ENCODE measurements at places on chromosomes 11 and 22.
A peak's percentile ranks its signal among the peaks of the same experiment; 100 is the strongest.

DNA sequence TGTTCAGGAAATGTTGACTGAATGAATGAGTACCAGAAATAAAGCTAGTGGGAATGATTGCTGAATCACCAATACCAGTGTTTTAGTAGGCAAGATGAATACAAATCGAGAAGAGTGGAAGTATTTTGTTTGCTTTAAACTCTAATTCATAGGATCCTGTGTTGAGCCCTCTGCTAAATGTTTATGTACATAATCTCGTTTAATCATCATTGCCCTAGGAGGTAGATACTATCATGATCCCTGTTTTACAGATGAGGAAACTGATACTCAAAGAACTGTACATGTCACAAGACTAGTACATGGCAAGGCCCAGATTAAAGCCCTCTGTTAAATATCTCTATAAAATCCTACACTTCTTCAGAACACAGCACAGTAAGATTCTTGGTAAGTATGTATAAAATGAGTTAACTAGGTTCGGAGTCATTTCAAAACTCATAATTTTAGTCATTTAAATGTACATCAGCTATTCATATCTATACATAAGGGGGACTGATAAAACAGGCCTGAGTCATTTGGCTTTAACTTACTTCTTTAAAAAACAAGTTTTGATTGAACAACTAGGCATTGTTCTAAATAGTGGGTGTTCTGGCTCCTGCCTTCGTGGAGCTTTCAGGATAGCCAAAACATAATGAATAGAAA lies 97.1 kb downstream of the EXT2 start:
- no peak for DNase-seq

DNA sequence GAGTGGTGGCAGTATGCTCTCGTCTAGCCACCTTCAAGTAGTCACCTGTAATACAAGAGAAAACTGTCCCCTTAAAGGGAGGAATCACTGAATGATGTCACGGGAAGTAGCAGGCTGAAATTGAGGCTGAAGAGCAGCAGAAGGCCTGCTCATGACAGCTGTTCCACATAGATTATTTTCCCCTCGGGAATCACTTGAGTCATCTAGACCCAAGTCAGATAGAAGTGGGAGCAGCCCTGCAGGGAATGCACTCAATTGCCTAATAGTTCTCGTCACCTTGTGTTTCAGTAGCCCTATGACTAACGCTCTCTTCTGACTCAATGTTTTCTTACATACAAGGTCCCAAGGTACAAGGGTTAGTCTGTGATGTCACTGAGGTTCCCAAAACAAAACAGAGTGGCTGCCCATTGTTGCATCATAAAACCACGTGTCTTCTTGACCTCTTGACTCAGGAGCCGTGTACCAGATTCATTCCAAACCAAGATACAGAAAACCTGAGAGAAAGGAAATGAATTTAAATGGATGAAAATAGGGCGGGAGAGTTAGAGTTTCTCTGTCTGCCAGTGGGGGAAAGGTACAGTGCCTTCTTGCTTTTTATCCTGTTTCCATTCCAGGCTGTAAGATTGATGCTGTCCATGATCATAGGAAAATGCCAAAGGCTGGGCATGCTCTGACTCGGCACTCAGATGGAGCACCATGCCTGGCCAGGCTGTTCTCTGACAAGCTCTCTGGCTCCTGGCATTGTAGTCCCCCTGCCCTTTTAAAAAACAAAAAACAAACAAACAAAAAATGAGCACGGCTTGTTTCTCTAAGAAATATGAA lies 21.6 kb upstream of the C11orf96 start:
- DNase-seq = no peak

- no peak for DNase-seq
Measured at GRCh38 chr22:50376085-50376651, 33.0 kb downstream of the PPP6R2 start.

- DNase-seq = no peak
Measured at GRCh38 chr11:123062892-123063825, 1.2 kb upstream of the HSPA8 start.

GRCh38 chr22:45357490-45357889 lies 47.8 kb downstream of the FAM118A start:
- DNase-seq = no peak

GRCh38 chr11:209275-210121 lies 2.0 kb downstream of the RIC8A start:
- DNase-seq = no peak

- DNase-seq = no peak
Measured at GRCh38 chr11:113579292-113579940, 104.2 kb upstream of the DRD2 start.

DNA sequence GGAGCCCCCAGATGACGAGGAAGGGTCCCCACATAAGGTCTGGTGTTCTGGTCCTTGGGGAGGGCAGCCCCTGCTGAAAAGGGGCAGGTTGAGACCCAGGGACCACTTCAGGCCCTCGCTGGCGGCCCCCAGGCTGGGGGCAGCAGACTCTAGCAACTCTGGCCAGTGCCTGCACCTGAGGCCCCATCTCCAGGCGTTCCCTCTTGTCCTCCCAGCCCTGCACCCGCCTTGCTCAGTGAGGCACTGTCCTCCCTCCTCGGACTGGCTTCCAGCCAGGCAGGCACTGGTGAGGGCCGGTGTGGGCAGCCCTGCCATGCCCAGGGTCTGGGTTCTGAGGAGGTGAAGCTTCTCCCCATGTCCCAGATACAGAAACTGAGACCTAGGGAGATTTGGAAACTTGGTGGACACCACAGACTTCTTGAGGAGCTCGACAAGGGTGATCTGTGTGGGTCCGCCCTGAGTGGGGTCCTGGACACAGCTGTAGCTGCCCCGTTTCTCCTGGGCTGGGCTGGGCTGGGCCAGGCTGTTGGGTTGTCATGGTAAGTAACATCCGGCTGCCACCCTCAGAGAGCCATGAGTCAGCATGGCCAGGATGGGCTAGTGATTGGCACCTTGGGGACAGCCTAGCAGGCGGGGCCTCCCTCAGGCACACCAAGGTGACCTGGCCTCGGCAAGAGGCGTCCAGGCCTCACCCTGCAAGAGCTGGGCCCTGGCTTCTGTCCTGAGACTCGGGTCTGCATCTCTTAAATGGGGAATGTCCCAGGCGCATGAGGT lies 11.1 kb upstream of the PHLDA2 start:
- DNase-seq = peak; percentile 57

GRCh38 chr22:30637701-30638114 lies 2.1 kb downstream of the SLC35E4 start:
- no peak for DNase-seq

GRCh38 chr11:67289226-67289650 lies at the start of gene ANKRD13D:
TSS of gene ANKRD13D (plus strand) at chr11:67289303. CDS start at chr11:67289461, 158 bp downstream.
- DNase-seq = no peak

DNA sequence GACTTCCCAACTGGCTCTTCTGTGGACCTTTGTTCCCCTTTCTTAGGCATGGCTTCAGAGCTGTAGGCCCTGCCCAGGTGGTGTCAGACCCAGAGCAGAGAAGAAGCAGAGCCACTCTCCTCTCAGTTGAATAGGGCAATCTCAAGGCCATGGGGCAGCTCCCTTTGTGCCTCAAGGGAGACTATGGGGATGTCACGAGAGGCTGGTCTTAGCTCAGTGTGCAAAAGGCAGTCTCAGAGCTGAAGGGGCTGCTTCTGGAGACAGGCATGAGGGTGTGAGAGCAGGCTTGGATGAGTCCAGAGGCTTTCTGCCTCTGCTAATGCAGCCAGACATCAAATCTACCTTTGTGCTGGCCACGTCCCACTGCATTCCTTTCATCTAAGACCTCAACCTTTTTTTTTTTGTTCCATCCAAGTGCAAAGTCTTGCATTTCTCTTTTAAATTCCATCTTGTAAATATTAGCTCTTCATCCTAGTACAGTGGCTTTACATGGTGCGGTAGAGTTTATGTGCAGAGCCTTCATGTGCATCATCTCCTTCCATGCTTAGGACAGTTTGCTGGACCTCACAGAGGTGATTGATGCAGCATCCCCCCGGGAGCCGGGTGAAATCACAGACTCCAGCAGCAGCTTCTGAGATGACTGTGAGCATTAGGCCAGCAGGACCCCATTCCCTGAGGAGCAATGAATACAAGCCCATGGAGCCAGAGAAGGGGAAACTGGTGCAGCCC lies 34.2 kb upstream of the FCHSD2 start:
- DNase-seq = no peak

GRCh38 chr11:15222777-15223176 lies 108.1 kb downstream of the INSC start:
- DNase-seq = no peak

DNA sequence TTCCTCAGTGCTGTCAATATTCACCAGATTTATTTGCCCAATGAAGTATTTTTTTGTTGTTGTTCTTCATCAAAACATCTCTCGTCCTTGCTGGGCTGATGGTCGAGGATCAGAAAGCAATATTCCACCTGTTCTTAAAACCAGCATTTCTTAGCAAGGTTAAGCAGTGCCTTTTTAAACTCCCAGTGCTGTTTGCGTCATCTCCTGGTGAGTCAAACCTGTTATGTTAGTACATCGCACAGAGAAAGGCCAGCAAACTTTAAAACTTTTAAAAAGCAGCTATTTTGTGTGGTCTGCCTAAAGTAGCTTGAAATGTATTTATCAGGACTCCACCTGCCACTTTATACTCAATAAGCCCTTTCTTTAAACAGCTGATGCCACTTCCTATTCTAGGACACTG lies 802.0 kb downstream of the KCNA4 start:
- no peak for DNase-seq

- DNase-seq = no peak
Measured at GRCh38 chr11:17650127-17650911, 69.1 kb upstream of the MYOD1 start.

DNA sequence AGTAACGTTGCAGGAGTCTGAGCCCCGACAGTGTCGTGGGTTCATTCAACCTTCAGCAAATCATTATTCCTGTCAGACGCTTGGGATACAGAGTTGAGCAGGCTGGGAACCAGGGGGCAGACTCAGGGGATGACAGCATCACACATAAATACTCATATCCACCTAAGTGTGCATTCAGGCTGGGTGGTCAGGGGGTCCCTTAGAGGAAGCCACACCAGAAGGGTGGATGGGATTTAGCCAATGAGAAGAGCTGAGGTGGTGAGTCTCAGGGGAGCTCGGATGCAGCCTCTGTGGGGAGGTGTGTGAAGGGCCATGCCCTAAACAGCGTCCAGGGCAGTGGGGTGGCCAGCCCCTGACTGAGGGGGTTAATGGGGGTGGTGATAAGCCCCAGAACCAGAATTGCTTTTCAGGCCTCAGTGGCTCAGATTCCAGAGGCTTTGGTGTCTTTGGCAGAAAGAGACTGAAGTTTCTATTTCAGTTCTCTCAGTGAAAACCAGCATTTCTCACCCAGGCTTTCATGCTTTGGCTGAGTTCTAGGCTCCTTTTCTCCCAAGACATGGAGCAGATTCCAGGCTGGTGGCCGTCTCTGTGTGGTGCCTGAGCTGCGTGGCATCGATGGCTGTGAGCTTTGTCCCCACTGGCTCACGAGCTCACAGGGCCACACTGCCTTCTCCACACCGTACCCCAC lies 83.9 kb upstream of the CLDN5 start:
- DNase-seq = no peak

GRCh38 chr11:62600367-62601121 lies 1.1 kb downstream of the MTA2 start:
- no peak for DNase-seq

GRCh38 chr22:42930810-42931420 lies 73.8 kb upstream of the ARFGAP3 start:
- no peak for DNase-seq

GRCh38 chr11:3345736-3346135 lies 33.2 kb downstream of the ZNF195 start:
- DNase-seq = no peak

GRCh38 chr11:9693801-9694553 lies 30.1 kb downstream of the SWAP70 start:
- DNase-seq = no peak

DNA sequence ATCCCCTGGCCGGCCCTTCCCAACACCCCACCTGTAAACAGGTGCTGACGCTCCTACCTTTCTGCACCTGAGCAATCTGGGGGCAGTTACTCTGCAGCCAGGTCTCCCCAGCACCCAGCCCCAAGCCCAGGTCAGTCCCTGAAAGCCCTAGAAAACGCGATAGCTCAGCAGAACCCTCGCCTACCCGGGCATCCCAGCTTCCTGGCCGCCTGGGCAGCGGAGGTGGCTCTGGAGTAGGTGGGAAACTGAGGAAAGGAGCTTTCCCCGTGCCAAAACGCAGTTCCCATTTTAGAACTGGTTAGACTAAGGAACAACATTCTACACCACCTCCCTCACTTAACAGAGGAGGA lies 445 bp downstream of the SYTL2 start:
- no peak for DNase-seq

DNA sequence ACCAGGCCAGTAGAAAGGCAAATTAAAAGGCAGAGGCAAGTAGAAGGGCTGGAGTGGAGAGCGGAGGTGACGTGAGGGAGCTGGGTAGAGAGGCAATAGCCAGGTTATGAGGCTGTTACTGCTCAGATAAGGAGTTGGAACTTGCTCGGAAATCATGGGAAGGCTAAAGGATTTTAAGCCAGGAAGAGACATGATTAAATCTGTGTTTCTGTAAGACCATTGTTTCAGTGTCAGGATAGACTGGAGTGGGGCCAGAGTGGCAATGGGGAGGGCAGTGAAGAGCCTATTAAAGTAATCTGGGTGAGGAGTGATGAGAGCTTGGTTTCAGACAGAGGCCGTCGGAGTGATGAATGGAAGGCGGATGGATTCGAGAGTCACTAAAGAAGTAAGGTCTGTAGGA lies 39.0 kb downstream of the GRAMD1B start:
- DNase-seq = no peak

GRCh38 chr11:119179983-119180382 lies 5.3 kb upstream of the NHERF4 start:
- no peak for DNase-seq

DNA sequence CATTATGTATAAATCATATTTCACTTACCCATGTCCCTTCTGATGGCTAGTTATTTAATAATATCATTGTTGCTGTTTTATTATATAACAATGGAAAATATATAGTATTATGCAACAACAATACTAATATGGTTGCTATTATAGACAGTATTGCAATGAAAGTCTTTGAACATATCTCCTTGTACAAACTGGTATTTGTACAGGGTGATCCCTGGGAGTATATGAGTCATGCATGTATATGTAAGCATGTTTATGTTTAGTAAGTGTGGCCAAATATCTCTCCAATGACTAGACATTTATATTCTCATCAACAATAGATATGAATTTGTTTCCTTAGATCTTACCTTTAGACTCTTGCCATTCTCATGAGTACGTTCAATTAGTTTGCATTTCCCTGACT lies 55.9 kb downstream of the KCNC1 start:
- no peak for DNase-seq

DNA sequence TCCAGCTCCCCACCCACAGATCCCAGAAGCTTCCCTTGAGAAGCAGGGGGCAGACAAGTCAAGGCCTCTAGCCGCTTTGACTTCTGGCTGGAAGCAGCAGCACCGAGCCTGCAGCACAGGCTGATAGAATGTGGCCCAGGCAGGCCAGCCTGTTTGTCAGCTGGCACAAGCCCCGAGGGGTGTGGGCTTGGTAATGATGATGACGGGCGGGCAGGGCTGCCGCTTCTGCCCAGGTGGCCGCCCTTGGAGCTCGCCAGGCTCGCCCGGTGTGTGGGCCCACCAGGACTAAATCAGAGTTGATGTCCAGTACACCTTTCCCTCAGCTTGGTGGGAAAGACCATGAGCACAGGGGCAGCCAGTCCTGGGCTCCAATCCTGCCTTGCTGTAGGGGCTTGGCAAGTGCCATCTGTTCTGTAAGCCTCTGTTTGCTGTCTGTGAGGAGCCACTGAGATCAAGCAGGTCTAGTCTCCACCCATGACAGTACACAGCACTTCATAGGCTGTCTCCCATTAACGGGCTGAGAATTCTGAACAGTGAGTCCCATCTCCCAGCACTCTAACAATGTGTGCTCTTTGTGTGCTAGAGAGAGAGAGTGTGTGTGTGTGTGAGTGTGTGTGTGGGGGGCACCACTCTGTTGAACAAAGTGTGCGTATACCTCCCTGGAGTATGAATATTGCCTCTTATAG lies 26.8 kb downstream of the MICAL2 start:
- DNase-seq = no peak

- DNase-seq = peak; percentile 93
Measured at GRCh38 chr22:30286813-30287647, 2.3 kb downstream of the CASTOR1 start.

Measured in activated T-cell treated with anti-CD3 and anti-CD28 coated beads, Interleukin-2, amount 50 U/mL, for 24 hours (primary cell).